Endothelial cell of umbilical vein (primary cell): ENCODE measurements at places on chromosomes 5 and 9.

GRCh38 chr5:136309932-136310598 lies 55.3 kb downstream of the TRPC7 start:
- DNase-seq, result no peak

GRCh38 chr5:34721327-34721726 lies 65.2 kb downstream of the RAI14 start:
- DNase-seq, result no peak

GRCh38 chr5:2748179-2748860 lies 3.2 kb downstream of the IRX2 start:
- DNase-seq, result no peak

DNA sequence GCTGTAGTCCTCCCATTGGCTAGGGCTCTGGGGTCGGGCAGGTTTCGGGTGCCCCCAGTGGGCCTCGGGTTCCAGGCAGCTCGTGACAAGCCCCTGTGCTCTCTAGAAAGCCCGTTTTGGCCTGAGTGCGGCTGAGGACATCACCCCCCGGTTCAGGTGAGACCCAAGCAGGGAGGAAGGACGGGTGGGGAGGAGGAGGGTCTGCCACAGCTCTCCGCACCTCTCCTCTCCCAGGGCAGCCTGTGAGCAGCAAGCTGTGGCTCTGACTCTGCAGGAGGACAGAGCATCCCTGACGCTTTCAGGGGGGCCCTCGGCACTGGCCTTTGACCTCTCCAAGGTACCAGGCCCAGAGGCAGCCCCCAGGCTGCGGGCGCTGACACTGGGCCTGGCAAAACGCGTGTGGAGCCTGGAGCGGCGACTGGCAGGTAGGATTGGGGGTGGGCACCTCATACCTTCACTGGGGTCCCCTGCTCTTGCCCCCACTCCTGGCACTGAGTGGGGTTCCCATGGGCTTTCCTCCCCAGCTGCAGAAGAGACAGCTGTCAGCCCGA lies 672 bp downstream of the PAXX start:
- DNase-seq, result no peak

- DNase-seq, result no peak
These were observed 38.9 kb downstream of the MED27 start for GRCh38 chr9:132040808-132041207.

- DNase-seq, result no peak
These were observed 4.7 kb upstream of the PSMB7 start for GRCh38 chr9:124419832-124420489.

DNA sequence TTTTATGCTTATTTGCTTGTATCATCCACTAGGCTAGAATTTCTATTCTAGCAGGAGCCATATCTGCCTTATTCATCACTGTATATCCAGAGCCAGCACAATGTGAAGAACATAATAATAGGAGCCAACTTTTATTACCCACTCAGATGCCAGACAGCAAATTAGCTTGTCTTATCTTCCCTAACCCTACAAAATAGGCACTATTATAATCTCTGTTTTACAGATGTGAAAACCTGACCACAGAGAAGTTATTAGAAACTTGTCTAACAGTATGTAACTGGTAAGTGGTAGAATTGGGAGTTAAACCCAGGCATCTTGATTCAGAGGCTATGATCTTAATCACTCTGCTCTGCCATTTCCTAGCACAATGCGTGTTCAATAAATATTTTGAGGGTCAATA lies 579.5 kb downstream of the CAAP1 start:
- no peak for DNase-seq

DNA sequence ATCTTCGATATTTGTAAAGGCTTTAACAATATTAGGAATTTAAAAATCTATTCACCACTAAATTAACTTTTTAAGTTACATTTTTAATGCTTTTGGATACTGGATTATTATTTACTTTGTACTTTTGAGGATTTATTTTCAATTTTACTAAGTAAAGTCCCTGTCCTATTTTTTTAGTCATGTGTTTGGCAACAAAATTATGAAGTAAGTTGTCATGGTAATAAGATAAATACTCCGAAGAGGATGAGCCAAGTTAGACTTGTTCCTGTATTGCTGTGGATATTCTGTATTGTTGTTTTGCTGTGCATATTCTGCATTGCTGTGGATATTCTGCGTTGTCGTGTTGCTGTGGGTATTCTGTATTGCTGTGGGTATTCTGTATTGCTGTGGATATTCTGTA lies 210.1 kb downstream of the MTRR start:
- DNase-seq, result no peak

GRCh38 chr9:1522219-1522767 lies 472.1 kb downstream of the DMRT2 start:
- DNase-seq, result no peak

DNA sequence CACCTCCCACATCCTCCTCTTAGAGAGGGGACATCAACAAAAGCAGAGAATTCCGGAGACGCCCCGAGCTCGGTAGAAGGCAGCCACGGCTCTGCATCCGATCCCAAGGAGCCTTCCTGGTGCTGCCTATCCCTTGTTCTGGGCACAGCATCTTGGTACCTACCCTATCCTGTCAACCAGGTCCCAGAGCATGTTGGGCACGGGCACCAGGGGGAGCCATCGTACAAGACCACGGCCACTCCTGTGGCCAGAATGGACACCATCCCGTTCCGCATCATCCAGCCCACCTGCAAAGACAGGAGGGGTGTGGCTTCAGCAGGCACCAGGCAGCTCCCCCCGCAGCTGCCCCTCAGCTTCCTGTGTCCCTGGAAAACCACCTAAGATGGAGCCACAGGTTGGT lies 62.7 kb upstream of the ZNF354A start:
- DNase-seq, result no peak

- no peak for DNase-seq
These were observed 501.1 kb downstream of the KDM4C start for GRCh38 chr9:7258688-7259396.

- no peak for DNase-seq
These were observed 6.8 kb downstream of the MACROH2A1 start for GRCh38 chr5:135392256-135392655.

DNA sequence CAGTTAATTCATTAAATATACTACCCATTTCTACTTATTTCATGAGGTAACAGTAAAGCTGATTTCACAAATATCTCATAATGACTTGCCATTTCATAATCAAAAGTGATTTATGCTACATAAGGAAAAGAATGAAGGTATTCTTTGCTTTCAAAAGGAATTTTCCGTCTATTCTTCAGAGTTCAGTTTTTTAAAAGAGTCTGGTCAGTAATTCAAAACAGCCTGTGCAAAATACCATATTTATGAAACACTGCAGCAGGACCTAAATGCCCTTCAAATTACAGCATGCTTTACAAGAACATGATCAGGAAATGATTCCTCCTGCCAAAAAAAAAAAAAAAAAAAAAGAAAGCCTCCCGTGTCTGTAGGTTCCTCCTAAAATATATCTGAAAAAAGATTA lies 154.7 kb downstream of the KIAA0825 start:
- no peak for DNase-seq

DNA sequence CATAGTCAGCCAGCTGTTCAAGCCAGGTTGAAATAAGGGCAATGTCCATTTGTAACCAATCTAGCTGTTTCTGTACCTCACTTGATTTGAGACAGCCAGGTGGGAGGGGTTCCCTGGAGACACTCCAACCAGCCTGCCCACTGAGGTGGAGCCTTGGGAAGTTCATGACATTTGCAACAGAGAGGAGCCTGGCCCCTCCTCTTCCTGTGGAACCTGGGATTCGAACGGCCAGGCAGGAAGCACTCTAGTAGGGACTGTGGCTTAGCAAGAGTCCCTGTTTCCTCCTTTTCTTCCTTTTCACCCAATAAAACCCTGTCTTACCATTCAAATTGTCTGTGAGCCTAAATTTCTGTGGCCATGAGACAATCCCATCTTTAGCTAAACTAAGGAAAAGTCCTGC lies 312.3 kb upstream of the NMUR2 start:
- DNase-seq, result no peak

- DNase-seq, result no peak
These were observed 140.9 kb upstream of the MAP3K1 start for GRCh38 chr5:56674441-56674840.

GRCh38 chr5:144377207-144377606 lies 206.5 kb downstream of the KCTD16 start:
- DNase-seq, result no peak

- peak; percentile 73 for DNase-seq
These were observed 163.8 kb upstream of the TRPM3 start for GRCh38 chr9:71285191-71285656.

DNA sequence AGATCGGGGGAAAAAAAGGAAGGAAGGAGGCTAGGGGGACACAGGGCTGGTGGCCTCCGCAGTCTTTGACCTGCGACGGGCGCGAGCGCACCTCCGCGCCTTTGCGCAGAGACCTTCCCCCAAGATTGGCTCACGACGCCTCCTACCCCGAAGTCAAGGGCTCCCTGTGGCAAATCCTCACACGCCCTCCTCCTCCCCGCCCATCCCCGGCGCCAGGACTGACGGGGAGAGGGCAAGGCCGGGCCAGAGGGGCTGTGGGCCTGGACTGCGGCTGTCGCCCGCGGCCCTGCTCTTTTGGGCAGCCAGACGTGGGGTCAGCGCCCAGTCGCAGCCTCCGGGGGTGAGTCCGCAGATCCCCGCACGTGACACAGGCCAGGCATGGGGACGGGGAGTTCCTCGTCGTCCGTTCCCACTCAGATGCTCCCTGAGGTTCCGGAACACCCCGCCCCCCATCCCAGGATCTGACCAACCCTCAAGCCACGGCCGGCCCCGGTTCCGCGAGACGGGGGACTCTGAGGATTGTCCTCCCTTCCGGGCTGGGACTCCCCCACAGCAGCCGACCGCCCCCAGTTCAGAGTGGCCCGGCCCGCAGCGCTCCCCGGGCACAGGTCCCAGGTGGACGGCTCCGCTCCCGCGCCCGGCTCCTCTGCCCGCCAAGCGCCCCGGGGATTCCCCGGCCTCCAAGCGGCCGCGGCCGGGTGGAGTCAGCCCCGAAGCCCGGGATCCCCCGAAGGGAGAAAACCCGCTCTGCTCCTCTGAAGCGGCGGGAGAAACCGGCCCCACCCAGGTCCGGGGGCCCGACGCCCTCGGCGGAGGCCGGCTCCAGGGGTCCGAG lies 543 bp upstream of the ANKRD33B start:
- no peak for DNase-seq

GRCh38 chr9:72292256-72292682 lies 72.7 kb downstream of the ZFAND5 start:
- peak; percentile 58 for DNase-seq

- DNase-seq, result no peak
These were observed 14.2 kb upstream of the PHYKPL start for GRCh38 chr5:178246624-178247279.

DNA sequence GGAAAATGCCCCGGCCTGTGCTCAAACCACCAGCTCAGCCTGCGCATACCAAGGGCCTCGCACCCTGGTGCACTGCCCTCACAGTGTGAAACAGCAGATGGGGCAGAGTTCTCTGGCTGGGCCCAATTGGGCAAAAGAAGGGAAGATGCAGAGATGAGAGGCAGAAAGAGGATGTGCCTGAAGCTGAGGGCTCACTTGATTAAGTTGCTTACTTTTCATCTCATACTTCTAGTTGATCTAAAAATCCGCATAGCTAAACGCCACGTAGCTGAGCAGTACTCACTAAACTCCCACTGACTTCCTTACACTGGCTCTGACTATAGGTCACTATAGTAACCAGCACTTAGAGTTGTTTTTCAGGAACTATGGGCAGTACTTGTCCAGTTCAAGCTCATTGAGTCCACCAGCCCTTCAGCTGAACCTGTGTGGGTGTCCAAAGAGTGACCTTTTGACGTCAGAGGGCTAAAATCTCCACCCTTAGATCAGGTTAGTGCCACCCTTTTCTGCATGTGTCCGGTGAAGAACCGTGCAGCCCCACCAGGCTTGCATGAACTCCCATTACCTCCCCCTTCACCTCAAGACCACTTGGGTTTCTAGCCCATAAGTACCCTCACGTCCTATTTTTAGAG lies 215.2 kb downstream of the AUH start:
- DNase-seq, result no peak

DNA sequence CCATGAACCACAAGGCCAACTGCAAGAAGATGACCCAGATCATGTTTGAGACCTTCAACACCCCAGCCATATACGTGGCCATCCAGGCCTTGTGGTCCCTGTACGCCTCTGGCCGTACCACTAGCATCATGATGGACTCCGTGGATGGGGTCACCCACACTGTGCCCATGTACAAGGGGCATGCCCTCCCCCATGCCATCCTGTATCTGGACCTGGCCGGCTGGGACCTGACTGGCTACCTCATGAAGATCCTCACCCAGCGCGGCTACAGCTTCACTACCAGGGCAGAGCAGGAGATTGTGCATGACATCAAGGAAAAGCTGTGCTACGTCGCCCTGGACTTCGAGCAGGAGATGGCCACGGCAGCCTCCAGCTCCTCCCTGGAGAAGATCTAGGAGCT lies 153.7 kb downstream of the CAVIN4 start:
- no peak for DNase-seq

DNA sequence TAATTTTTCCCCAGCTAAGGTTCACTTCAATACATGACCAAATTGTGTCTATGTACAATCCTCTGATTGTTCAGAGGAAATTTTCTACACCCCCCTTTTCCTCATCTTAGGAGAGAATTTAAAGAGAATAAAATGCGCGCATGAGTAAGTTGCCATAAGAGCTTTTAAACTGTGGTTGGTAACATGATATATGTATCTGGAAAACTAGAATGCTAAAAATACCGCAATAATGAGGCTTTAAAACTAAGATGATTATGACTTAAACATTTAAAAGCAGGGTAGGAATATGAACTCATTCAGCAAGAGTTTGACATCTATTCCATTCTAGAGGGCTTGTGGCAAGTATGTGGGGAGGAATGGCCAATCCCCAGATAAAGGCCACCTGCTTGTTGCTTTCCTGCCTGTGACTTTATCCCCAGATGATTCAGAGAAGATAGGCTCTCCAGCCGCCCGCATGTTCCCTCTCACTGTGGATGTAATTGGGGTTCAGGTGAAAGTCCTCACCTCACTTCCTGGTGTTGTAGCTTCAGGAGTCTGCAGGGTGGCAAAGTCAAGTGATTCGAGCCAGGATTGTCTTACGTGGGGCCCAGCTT lies 26.5 kb upstream of the BASP1 start:
- peak; percentile 58 for DNase-seq

GRCh38 chr9:23663946-23664345 lies 162.1 kb downstream of the ELAVL2 start:
- DNase-seq, result no peak

- DNase-seq, result no peak
These were observed 604.9 kb downstream of the NR2F1-AS1 start for GRCh38 chr5:92976156-92976555.

- peak; percentile 71 for DNase-seq
These were observed 243.4 kb upstream of the KLF4 start for GRCh38 chr9:107732781-107733522.

DNA sequence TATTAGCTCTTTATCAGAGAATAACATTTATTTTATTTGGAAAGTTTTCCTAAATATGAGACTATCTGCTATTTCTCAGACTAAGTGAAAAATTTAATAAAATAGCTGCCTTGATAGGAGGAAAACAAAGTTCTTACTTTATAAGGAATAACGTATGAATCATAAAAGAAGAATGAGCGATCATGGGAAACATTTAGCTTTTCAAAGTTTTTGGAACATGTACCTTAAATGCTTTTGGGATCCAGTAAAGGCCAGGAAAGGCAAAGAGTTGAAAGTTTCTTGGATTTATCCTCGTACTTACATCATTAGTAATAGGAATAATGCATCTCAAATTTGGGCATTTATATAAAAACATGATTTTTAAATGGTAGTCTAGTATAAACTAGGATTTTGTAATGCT lies 19.4 kb downstream of the OGN start:
- peak; percentile 24 for DNase-seq
